ENCODE measurements at places on chromosomes 16 and 17. TPM values are rescaled to one million over a fixed set of nuclear protein-coding genes. Genes with fewer than 3 reads are reported as not detected.

DNA sequence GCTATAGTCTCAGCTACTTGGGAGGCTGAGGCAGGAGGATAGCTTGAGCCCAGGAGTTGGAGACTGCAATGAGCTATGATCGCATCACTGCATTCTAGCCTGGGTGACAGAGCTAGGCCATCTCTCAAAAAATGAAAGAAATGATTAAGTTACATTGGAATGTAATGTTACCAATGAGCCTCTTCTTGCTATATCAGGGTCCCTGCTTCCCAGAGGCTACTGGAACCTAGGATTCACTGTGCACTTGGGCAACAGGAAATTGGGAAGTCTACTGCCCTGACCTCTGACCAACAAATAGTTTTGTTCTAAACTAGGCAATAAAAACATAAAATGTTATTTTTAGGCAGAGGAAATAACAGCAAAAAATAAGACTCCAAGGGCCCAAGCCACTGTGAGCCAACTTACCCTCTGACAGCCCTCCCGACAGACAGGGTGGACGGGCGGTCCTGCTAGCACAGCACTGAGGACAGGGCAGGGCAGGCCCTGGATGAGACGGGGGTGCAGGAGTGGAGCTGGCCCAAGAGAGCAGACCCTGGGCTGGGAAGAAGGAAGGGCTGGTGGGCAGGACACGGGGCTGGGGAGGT lies 27.5 kb downstream of the NSMCE1 start:
- no peak overlapping the region for H3K27ac ChIP-seq
- no peak overlapping the region for H3K4me3 ChIP-seq
- peaks cover 54% of the 10 kb centered on the region for H3K36me3 ChIP-seq
- H3K4me1 ChIP-seq = peaks cover 87% of the 10 kb centered on the region
- H3K27me3 ChIP-seq = no peaks in the 10 kb centered on the region

DNA sequence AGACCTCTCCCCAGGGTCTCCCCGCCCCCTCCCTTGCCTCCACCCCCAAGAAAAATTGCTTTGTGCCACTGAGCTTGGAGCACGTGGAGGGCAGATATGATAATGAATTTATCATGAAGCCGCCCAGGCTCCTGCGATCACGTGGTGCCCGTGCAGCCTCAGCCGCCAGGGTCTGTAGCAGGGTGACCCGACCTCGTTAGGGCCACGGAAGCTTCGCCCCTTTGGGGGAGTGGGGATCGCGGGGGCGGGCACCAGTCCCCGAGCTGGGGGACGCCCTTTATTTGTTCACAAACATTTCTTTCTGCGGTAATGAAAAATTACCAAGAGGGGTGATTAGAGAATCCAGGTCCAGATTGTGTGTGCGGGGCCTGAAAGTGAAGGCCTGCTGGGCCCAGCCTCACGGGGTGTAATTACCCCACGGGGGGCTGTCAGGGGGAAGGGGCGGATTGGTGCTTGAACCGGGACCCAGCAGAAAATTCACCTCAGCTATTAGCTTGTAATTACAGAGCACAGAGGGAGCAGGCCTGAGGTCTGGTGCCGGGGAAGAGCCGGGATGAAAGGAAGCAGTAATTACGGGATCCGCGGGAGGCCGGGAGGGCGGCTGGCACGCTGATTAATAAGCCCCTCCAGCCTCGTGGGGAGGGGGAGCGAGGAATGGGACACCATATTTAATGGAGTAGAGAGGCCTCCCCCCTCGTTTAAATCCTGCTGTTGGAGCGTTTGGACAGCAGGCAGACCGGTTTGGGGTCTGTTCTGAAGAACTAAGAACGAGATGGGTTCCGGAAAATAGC lies 13.3 kb downstream of the GSE1 start:
- peaks cover 36% of the 10 kb centered on the region for H3K4me1 ChIP-seq
- DNase-seq = no peak
- no peaks in the 10 kb centered on the region for H3K27me3 ChIP-seq

GRCh38 chr17:80652756-80653330 lies 108.2 kb downstream of the RPTOR start:
- H3K4me3 ChIP-seq = no peak overlapping the region
- H3K36me3 ChIP-seq = peaks cover 59% of the 10 kb centered on the region
- peak overlapping the region; percentile 66 for H3K27ac ChIP-seq
- H3K4me1 ChIP-seq = peaks cover 55% of the 10 kb centered on the region
- H3K27me3 ChIP-seq = no peaks in the 10 kb centered on the region

DNA sequence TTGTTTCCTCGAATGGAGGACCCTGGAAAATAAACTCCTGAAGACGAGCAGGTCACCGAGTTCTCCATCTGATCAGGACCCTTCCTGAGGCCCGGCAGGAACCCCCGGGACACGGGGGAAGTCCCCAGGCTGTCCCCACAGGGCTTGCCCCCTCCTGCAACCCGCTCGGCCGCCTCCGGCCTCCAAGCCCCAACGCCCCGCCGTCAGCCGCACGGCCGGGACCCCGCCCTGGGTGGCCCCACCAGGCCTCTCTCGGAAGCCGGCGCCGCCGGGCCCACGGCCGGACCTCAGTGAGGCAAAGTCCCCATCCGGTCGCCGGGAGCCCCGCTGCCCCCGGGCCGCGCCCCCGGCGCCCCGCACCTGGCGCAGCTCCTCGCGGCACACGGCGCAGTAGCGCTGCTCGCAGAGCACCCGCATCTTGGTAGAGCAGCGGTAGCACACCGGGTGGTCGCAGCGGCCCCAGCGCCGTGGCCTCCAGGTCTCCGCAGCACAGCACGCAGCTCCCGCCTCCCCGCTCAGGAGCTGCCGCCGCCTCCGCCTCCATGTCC lies 383 bp downstream of the ZNF598 start:
- H3K4me3 ChIP-seq = peak overlapping the region; percentile 97
- peak; percentile 28 for DNase-seq
- peak overlapping the region; percentile 91 for H3K27ac ChIP-seq
- peaks cover 35% of the 10 kb centered on the region for H3K36me3 ChIP-seq

- DNase-seq = no peak
- H3K27me3 ChIP-seq = peaks cover 12% of the 10 kb centered on the region
- no peaks in the 10 kb centered on the region for H3K4me1 ChIP-seq
- no peak overlapping the region for H3K27ac ChIP-seq
- H3K4me3 ChIP-seq = no peak overlapping the region
Observed at GRCh38 chr17:13070732-13071131, 52.9 kb upstream of the ELAC2 start.

- no peaks in the 10 kb centered on the region for H3K27me3 ChIP-seq
- DNase-seq = no peak
- H3K27ac ChIP-seq = no peak overlapping the region
- H3K4me1 ChIP-seq = no peaks in the 10 kb centered on the region
Observed at GRCh38 chr17:82745524-82745923, 6.3 kb upstream of the TBCD start.

- peaks cover 20% of the 10 kb centered on the region for H3K4me1 ChIP-seq
- H3K4me3 ChIP-seq = no peak overlapping the region
- H3K27me3 ChIP-seq = no peaks in the 10 kb centered on the region
- H3K36me3 ChIP-seq = no peaks in the 10 kb centered on the region
- peak; percentile 63 for DNase-seq
Observed at GRCh38 chr17:73566905-73567782, 77.1 kb downstream of the SDK2 start.

GRCh38 chr16:87850009-87851006 lies 19.0 kb downstream of the SLC7A5 start:
- H3K36me3 ChIP-seq = peaks cover 66% of the 10 kb centered on the region
- peak overlapping the region; percentile 15 for H3K27ac ChIP-seq
- H3K4me1 ChIP-seq = peaks cover 36% of the 10 kb centered on the region
- no peaks in the 10 kb centered on the region for H3K27me3 ChIP-seq
- peak; percentile 81 for DNase-seq
- H3K4me3 ChIP-seq = no peak overlapping the region

GRCh38 chr17:19534562-19535149 lies 1.0 kb downstream of the SLC47A1 start:
- H3K4me3 ChIP-seq = peak overlapping the region; percentile 59
- peaks cover 12% of the 10 kb centered on the region for H3K4me1 ChIP-seq
- H3K27ac ChIP-seq = no peak overlapping the region
- peaks cover 56% of the 10 kb centered on the region for H3K27me3 ChIP-seq
- DNase-seq = peak; percentile 55
- H3K36me3 ChIP-seq = no peaks in the 10 kb centered on the region

GRCh38 chr17:31433091-31433790 lies 41.8 kb downstream of the RAB11FIP4 start:
- no peak overlapping the region for H3K27ac ChIP-seq
- peaks cover 13% of the 10 kb centered on the region for H3K4me1 ChIP-seq
- DNase-seq = peak; percentile 38
- peaks cover 1% of the 10 kb centered on the region for H3K27me3 ChIP-seq
- H3K36me3 ChIP-seq = no peaks in the 10 kb centered on the region

DNA sequence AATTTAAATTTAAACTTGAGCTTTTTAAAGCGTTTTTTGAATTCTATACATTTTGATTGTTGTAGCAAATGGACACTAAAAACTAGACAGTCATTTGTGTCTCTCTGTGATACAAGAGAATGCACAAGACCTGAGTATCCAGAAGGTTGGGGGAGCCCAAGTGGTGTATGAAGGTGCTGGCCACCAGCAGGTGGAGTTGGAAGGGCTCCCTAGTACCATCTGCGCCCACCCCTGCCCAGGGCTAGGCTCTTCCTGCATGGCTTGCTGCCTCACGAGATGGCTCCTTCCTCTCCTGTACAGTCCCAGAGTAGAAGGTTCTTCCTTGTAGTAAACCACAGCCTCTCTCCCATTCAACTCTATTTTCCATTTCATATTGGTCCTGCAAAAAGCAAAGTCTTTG lies 17.0 kb downstream of the GID4 start:
- H3K4me1 ChIP-seq = no peaks in the 10 kb centered on the region
- DNase-seq = no peak
- H3K27me3 ChIP-seq = no peaks in the 10 kb centered on the region
- peaks cover 6% of the 10 kb centered on the region for H3K36me3 ChIP-seq
- H3K4me3 ChIP-seq = no peak overlapping the region
- no peak overlapping the region for H3K27ac ChIP-seq

GRCh38 chr17:72120642-72121163 lies at the start of gene SOX9:
Gene SOX9, plus strand, starts transcription at chr17:72121020. Its CDS starts 372 bp downstream, at chr17:72121392.
- peaks cover 74% of the 10 kb centered on the region for H3K27me3 ChIP-seq
- H3K4me1 ChIP-seq = peaks cover 10% of the 10 kb centered on the region
- no peak within 1 kb of the TSS for H3K4me3 ChIP-seq
- H3K36me3 ChIP-seq = peaks cover 2% of the 10 kb centered on the region
- no peak within 1 kb of the TSS for H3K27ac ChIP-seq

DNA sequence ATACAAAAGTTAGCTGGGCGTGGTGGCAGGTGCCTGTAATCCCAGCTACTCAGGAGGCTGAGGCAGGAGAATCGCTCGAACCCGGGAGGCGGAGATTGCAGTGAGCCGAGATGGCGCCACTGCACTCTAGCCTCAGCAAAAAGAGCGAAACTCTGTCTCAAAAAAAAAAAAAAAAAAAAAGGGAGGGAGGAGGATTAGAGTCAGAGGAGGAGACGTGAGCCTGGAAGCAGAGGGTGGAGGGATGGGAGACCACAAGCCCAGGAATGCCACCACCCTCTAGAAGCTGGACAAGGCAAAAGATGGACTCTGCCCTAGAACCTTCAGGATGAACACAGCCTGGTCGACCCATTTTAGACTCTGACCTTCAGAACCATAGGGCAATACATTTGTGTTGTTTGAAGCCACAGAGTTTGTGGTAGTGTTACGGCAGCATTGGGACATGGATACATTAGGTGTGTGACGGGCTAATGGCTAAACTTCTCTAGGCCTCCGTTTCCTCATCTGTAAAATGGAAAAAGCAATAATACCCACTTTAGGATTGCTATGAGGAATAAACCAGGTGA lies 2.1 kb upstream of the SMIM22 start:
- no peak overlapping the region for H3K27ac ChIP-seq
- no peaks in the 10 kb centered on the region for H3K4me1 ChIP-seq
- DNase-seq = no peak
- H3K27me3 ChIP-seq = no peaks in the 10 kb centered on the region

- no peak for DNase-seq
- H3K4me3 ChIP-seq = no peak overlapping the region
- H3K27ac ChIP-seq = no peak overlapping the region
- peaks cover 6% of the 10 kb centered on the region for H3K36me3 ChIP-seq
- H3K27me3 ChIP-seq = no peaks in the 10 kb centered on the region
Observed at GRCh38 chr16:74321356-74321755, 24.7 kb downstream of the PSMD7 start.

DNA sequence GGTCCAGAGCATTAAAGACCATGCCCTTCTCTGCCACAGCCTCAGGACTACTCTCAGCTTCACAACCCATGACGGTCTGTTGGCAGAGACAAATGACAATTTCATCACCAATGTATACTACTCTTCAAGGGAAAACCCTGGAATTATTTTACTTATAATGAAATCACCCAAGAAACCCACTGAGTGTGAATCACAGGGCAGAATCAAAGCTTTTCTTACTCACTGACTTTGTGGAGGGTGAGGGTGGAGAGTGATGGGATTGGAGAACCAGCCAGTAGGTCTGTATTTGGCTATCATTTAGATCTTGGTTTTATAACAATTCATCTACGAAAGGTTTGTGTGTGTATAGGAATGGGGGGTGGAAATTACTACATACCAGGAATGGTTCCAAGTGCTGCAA lies 442.6 kb downstream of the SHISA9 start:
- H3K36me3 ChIP-seq = no peaks in the 10 kb centered on the region
- H3K4me3 ChIP-seq = no peak overlapping the region
- DNase-seq = no peak
- peaks cover 2% of the 10 kb centered on the region for H3K27me3 ChIP-seq
- no peak overlapping the region for H3K27ac ChIP-seq
- no peaks in the 10 kb centered on the region for H3K4me1 ChIP-seq

GRCh38 chr17:31072186-31072585 lies 22.6 kb upstream of the NF1 start:
- no peak overlapping the region for H3K4me3 ChIP-seq
- no peaks in the 10 kb centered on the region for H3K4me1 ChIP-seq
- H3K36me3 ChIP-seq = no peaks in the 10 kb centered on the region
- H3K27ac ChIP-seq = no peak overlapping the region
- H3K27me3 ChIP-seq = no peaks in the 10 kb centered on the region

DNA sequence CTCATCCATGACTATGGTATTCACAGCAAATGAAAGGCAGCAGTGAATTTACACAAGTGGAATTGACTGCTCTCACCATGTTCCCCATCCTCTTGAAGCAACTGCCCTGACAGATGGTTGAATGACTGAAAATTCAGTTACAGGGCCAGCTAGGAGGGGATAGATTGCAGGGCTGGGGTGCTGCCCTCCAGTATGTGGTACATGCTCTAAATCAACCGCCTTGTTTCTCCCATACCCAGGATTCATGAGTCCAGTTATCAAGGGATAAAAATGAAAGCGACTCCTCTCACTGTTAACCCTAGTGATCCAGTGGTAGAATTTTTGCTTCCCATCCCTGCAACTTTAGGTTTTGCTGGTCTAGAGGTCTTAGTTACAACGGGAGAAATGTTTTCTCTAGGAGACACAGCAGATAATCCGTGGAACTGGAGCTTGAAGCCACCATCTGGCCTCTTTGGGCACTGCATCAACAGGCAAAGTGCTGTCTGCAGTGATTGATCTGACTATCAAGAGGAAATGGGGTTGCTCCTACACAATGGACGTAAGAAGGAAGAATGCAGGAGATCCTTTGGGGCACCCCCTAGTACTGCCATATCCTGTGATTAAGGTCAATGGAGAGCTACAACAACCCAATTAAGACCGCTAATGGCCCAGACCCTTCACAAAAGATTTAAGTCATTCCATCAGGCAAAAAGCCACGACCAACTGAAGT lies 32.0 kb downstream of the SCPEP1 start:
- H3K27ac ChIP-seq = no peak overlapping the region
- peak; percentile 77 for DNase-seq
- H3K4me1 ChIP-seq = peaks cover 8% of the 10 kb centered on the region

LGALS9C gene
- not detected for total RNA-seq

SLC47A2 gene
- not detected for total RNA-seq

C16orf89 gene
- not detected for total RNA-seq

KRT222 gene
- not detected for total RNA-seq

CDC6 gene
- total RNA-seq = 118 TPM

KIF19 gene
- total RNA-seq = 0.18 TPM

PIK3R5 gene
- 50.4 TPM for total RNA-seq

HIGD1B gene
- not detected for total RNA-seq

KIFC3 gene
- 0.54 TPM for total RNA-seq

Data from activated CD8-positive, alpha-beta T cell treated with anti-CD3 and anti-CD28 coated beads for 36 hours (primary cell).